Caki2 (cell line): ENCODE measurements at places on chromosomes 12 and 14.

DNA sequence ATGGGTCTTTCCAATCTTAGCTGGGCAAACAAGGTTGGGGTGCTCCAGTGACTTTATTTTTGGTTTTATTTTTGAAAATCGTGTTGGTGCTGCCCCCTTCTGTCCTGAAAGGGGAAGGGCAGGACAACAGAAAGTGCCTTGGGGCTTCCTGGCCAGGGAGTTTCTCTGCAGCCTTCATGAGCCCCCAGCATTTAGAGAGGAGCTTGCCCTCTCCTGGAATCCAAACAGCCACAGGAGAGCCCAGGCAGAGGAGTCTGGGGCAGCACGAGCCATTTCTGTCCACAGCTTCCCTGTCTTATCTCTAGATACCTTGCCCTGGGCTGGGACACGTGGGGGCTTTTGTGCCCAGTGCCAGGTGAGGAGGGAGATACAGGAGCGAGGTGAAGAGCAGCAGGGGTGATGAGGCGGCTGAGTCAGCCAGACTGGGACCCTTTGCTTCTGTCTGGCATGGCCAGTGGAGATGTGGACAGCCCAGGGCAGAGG is 4.4 kb upstream of the C1RL start:
- peak; percentile 26 for DNase-seq

DNA sequence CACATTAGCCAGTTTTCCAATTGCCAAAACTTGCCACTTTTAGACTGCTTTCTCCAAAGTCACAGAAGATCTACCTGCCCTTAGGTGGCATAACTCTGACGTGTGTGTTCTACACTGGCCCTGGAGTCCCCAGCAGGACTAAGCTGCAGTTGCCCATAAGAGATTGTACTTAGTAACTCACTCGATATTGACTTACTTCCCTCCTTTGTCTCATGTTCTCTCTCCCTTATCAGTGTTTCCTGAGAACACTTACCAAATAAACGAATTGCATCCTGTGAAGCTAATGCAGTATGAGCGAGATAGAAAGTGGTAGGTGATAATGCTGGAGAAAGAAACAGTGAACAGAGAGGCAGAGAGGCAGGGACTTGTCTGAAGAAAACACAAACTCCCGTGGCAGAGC is 117.2 kb downstream of the NUAK1 start:
- no peak for DNase-seq

GRCh38 chr14:28773861-28774691 is 7.5 kb downstream of the FOXG1 start:
- no peak for DNase-seq

DNA sequence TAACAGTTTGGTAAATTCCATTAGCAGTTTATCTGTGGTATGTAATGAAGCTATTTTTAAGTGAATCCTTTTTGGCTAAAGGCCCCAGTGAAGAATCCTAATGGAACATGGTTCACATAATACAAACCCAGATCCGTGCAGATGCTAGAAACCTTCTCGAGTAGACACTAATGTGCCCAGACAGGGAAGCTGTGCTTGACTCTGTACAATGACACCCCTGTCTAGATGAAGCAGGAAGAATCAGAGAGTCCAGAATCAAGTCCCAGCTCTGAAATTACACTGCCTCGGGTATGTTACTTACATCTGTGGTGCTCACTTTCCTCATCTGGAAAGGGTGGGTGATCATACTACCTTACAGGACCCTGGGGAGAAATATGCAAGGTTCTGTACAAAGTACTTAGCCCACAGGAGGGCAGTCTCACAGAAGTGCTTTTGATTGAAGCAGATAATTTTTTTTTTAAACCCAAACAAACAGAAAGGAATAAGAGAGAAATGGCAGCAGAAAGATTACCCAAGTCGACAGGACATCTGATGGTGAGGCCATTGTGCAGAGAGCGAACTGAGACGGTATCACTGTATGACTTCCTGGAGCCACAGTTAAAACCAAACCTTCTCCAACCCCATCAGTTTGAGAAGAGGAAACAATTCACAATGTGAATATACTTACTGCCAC is 8.5 kb downstream of the CRACR2A start:
- no peak for DNase-seq

DNA sequence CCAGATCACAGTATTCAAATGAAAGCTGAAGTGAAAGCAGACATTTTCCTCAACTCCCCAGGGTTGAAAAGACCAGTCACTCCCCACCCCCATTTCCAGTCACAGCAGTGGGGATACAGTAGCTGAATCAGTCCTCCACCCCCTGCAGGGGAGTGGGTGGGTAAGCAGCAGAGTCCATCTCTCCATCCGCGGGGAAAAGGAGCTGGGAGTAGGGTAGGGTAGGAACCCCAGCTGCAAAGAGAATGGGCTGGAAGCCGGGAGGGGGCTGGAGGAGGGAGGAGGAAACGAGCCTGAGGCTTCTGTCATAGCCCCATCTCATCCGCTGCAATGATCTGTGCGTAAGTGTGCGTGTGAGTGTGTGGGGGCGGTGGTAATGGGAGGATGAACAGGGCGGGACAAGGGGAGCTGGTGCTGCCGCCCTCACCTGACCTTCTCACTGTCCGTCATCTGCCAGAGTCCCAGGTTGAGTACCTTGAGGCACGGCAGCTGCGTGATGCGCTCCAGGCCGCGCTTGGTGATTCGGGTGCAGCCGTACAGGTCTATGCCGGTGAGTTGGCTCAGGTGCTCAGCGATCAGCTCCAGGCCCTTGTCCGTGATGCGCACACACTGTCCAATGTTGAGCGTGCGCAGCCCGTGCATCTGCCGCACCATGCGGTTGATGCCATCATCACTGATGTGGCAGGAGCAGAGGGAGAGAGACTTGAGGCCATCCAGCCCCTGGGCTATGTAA is 1.8 kb downstream of the FBXL14 start:
- DNase-seq = peak; percentile 57

DNA sequence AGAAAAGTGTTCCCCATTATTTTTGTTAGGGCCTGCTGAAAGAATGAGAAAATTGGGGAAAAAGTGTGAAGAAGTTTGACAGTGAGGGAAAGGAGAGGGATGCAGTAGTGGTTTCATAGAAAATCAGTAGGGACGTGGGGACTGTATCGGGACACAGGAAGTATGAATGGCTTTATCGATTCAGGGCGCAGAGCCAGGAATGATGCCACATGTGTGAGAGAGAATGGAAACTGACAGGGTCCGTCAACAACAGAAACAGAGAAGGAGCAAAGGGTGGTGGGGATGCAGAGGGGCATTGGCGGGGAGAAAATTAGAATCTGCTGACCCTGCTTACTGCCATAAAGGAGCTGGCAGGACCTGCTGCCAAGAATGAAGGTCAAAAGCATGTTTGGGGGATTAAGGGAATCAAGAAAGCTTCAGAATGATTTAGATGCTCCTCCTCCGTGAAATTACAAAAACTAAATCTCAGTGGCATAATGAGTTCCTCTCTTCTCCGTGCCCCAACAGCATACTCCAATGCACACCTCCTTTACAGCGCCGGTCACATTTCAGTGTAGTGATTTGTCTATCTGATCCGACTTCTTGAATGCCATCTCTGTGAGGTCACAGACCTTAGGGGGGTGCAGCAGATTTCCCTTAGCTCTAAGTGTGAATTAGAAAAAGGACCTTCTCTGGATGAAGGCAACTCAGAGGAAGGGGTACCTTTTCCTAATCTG is 92.6 kb downstream of the EMP1 start:
- no peak for DNase-seq
